ENCODE measurements at places on chromosomes 5 and 9.

GRCh38 chr9:132059361-132059760 lies 20.3 kb downstream of the MED27 start:
- no peak for DNase-seq

GRCh38 chr5:65811004-65811403 lies 89.0 kb downstream of the NLN start:
- DNase-seq = no peak

GRCh38 chr5:1316588-1317340 lies 21.9 kb upstream of the TERT start:
- DNase-seq = no peak

GRCh38 chr9:127406799-127407491 lies 10.0 kb downstream of the SLC2A8 start:
- DNase-seq = no peak

- DNase-seq = no peak
Measured at GRCh38 chr9:69798744-69799143, 21.9 kb upstream of the CFAP95 start.

GRCh38 chr5:140677947-140678346 lies 4.6 kb upstream of the DND1 start:
- no peak for DNase-seq

DNA sequence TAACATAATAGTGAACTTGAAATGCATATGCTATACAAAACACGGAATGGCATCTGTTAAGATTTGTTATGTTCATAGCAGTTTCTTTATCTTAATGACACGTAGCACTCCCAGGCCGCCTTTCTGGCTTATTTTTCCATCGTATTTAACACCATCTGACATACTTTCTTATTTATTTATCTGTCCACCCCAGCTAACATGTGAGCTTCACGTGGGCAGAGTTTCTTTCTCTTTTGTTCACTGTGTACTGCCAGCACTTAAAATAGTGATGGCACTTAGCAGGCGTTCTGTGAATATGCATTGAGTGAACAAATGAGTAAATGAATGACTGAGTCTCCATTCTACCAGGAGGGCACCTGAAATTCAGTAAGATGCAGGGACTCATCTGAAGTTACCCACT lies 29.4 kb upstream of the SYNPO start:
- DNase-seq = no peak

DNA sequence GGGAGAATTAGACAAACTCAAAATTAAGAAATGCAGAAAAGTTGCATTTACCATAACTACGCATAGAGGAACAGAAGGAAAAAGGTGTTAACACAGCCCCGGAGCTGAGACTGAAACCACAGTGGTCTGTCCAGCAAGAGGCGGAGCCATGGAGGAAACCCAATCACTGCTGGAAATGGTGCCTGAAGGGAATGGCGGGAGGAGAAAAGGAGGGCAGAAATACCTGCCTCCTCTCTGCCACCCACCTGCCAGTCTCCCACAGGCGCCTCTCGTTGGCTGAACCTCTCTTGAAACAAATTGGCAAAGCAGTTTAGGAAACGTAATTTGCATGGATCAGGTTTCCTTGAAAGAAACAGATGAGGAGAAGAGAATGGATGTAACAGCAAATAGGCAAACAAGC lies 9.7 kb upstream of the PRKACG start:
- peak; percentile 31 for DNase-seq

GRCh38 chr5:9519537-9519936 lies 26.3 kb downstream of the SEMA5A start:
- DNase-seq = no peak

- DNase-seq = no peak
Measured at GRCh38 chr5:83015676-83016075, 61.5 kb downstream of the TMEM167A start.

DNA sequence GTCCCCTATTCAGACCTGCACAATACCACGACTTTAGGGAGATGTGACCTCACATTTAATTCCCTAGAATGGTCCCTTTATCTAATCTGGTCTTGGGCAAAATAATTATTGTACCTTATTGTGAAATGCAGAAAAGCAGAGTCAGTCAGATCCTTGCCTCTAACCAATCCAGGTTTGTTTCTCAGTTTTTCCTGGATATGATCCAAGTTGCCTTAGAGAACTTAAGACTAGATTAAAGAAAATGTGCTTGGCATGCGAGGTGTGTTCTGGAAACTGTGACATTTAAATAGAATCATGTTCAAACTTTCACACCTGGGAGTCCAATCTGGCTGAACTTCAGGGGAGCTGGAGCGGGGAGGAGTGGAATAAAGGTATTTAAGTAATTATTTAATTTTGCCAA lies 696.2 kb downstream of the DNAH5 start:
- no peak for DNase-seq

- DNase-seq = no peak
Measured at GRCh38 chr5:73143716-73144115, 23.3 kb downstream of the TMEM171 start.

DNA sequence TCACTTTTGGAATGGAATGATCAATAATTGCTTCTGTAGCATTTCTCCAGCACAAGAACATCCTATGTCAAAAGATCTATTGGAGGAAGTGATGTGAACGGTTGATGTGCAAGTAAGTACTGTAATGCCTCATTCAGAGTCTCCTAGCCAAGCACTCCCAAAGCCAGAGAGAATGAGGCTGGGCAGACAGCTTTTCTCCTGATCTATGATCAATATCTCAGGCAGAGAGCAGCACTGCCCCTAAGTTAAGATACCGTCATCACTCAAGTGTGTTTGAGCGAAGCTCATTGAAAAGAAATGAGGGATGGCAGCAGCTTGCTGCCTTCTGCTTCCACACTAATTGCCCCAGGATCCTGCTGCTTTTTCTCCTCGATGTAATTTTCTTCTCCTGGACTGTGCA lies 324.1 kb upstream of the GRAMD2B start:
- no peak for DNase-seq

GRCh38 chr5:40041452-40041851 lies 616.7 kb upstream of the DAB2 start:
- no peak for DNase-seq

DNA sequence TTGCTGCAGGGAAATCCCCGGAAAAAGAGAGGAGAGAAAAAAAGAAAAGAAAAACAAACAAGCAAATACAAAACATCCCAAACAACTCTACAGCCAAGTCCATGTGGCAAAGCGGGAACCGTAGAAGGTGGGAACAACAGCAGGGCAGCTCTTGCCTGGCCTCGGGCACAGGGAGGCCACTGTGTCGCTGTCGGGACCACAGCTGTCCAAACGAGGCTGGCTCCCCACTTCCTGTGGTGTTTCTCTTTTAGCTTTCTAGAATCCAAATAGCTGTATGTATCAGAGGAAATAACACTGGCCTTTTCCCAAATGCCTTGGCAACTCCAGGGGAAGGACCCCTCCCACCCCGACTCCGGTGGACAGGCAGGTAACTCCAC lies 41.6 kb upstream of the EQTN start:
- no peak for DNase-seq
